ENCODE measurements at places on chromosomes 2 and 18.

DNA sequence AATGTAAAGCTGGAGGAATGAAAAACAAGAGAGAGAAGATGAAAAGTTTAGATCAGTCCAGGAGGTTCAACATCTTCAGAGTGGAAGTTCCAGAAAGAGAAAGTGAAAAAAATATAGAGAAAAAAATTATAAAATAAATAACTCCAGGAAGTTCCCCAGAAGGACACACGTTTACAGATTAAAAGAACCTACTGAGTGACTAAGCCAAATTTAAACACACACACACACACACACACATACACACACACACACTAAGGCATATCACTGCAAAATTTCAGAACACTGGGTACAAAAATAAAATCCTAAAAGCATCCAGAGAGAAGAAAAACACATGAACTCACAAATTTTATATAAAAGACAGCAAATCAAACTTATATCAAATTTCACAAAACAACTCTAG lies 85.9 kb upstream of the PMAIP1 start:
- DNase-seq: no peak

- DNase-seq: no peak
Measured at GRCh38 chr2:3386448-3386958, 7.0 kb downstream of the TRAPPC12 start.

GRCh38 chr2:225598897-225599296 lies 199.4 kb downstream of the NYAP2 start:
- no peak for DNase-seq

- DNase-seq: no peak
Measured at GRCh38 chr18:37006742-37007141, 177.8 kb downstream of the KIAA1328 start.

GRCh38 chr2:11984316-11985158 lies 238.1 kb downstream of the LPIN1 start:
- no peak for DNase-seq

- no peak for DNase-seq
Measured at GRCh38 chr2:188478724-188479123, 187.1 kb downstream of the GULP1 start.

All from stimulated activated CD4-positive, alpha-beta T cell treated with anti-CD3 and anti-CD28 coated beads, Interleukin-1b, Interleukin-23, amount 100 ng/mL, for 1 hour (primary cell).